ENCODE measurements at places on chromosomes 16 and 17.
A peak's percentile ranks its signal among the peaks of the same experiment; 100 is the strongest.

GRCh38 chr17:73437826-73438225 lies 126.0 kb upstream of the CDC42EP4 start:
- no peak for DNase-seq

- DNase-seq = no peak
Measured at GRCh38 chr16:17364319-17365210, 106.2 kb downstream of the XYLT1 start.

- DNase-seq = no peak
Measured at GRCh38 chr17:46894024-46894423, 28.9 kb upstream of the GOSR2 start.

- DNase-seq = peak; percentile 21
Measured at GRCh38 chr16:21590287-21590686, 9.1 kb upstream of the METTL9 start.

GRCh38 chr17:32519228-32520103 lies 32.7 kb downstream of the CDK5R1 start:
- no peak for DNase-seq

GRCh38 chr17:79678091-79678735 lies 52.5 kb upstream of the ENPP7 start:
- no peak for DNase-seq

DNA sequence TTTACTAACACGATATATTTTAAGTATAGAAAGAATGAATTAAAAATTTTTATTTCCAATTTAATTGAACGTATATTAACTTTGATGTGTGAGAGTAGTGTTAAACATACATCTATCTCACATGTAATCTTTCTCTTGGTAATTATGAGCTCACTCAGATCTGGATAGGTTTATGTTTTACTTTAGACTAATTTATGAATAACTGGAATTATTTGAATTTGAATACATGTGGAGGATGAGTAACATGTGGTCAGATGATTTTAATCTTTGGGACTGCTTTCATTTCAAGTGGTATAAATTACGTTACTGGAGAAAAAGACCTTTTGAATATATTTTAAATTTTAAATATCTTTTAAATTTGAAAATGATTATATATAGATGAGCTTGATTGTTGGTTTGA lies 49.9 kb upstream of the RHBDL3 start:
- DNase-seq = no peak

- DNase-seq = no peak
Measured at GRCh38 chr17:71202449-71202848, 918.4 kb upstream of the SOX9 start.

- DNase-seq = no peak
Measured at GRCh38 chr16:54546521-54546920, 259.9 kb upstream of the IRX3 start.

GRCh38 chr16:4414187-4414917 lies 2.0 kb downstream of the CORO7 start:
- DNase-seq = no peak

- DNase-seq = no peak
Measured at GRCh38 chr16:65196420-65197075, 74.7 kb upstream of the CDH11 start.

GRCh38 chr17:63714550-63715277 lies 14.8 kb upstream of the LIMD2 start:
- no peak for DNase-seq

GRCh38 chr17:64259426-64259825 lies 3.6 kb downstream of the TEX2 start:
- no peak for DNase-seq

GRCh38 chr16:6932871-6933385 lies 399.7 kb upstream of the RBFOX1 start:
- no peak for DNase-seq

- no peak for DNase-seq
Measured at GRCh38 chr17:7705269-7706255, 560 bp downstream of the EFNB3 start.

DNA sequence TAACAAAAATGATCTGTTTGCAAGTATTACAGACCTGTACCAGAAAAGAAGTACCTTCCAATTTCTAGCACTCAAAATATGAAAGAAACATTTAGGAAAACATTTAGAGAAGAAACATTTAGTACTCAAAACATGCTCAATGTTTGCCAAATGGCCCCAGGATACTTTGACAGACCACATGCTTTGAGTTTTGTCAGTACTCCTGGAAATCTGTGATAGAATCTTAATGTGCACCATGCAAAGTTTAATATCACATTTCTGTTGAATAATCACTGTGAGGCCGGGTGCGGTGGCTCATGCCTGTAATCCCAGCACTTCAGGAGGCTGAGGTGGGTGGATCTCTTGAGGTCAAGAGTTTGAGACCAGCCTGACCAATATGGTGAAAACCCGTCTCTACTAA lies 8.5 kb upstream of the ZC3H7A start:
- no peak for DNase-seq

GRCh38 chr17:57835333-57835900 lies 14.4 kb downstream of the MRPS23 start:
- DNase-seq = no peak

GRCh38 chr16:78209951-78210661 lies 110.7 kb downstream of the WWOX start:
- no peak for DNase-seq

DNA sequence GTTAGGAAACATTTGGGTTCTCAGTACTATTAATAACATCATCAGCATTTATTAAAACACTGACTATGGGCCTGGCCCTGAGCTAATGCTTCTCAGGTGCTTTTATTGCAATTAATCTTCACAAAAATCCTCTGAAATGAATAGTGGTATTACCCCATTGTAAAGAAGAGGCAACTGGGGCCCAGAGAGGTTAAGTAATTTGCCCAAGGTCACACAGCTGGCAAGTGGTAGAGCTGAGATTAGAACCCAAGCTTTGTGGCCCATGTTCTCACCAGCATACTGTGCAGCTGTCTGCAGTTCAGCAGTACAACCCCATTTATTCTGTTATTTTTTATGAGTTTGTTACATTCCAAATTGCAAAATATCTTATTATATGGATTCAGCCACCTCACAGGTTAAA lies 82.3 kb downstream of the TBC1D16 start:
- DNase-seq = no peak

DNA sequence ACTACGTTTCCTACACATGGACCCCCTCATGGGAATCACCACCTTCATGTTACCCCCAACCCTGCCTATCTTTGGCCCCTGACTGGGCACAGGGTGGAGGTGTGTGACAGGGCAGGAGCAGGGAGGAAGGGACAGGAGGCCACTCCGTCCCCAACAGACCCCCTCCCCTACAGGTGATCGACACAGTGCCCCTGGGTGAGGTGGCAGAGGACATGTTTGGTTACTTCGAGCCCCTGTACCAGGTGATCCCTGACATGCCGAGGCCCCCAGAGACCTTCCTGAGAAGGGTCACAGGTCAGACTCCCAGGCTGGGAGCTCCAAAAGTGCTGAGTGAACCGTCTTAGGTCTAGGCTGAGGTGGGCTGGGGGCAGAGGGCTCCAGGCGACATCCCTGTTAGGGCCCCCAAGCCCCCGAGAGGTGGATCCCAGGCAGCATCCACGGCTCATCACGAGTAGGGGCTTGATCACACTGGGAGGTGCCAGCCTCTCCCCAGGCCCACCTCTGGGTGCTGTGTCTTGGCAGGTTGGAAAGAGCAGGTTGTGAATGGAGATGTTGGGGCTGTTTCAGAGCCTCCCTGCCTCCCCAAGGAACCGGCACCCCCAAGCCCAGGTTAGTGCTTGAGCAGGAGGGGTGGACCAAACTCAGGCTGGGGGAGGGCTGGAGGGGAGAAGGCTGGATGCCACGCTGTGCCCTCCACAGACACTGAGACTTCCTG lies 1.5 kb downstream of the ACBD4 start:
- no peak for DNase-seq

- no peak for DNase-seq
Measured at GRCh38 chr17:15447928-15448579, 19.4 kb downstream of the CDRT4 start.

GRCh38 chr16:64543441-64543840 lies 578.4 kb downstream of the CDH11 start:
- DNase-seq = no peak

DNA sequence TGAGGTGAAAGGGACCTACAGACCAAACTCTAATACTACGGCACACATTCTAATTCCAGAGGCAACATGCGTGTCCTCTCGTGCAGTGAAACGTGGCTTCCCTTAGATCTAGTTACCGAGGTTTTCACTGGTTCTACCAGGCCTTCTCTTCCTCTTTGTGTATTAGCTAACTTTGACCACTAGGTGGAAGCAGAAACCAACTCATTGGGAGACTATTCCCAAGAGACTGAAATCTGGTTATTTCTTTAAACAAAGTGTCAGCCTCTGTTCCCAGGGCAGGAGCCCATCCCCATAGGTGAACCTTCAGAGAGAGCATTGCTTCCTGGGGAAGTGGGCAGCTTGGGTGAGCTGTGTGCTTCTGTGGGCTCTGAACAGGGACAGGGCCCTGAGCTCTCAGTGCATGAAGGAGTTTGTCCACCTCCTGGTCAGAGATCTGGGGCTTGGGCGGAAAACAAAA lies 19.7 kb upstream of the RCVRN start:
- peak; percentile 79 for DNase-seq

DNA sequence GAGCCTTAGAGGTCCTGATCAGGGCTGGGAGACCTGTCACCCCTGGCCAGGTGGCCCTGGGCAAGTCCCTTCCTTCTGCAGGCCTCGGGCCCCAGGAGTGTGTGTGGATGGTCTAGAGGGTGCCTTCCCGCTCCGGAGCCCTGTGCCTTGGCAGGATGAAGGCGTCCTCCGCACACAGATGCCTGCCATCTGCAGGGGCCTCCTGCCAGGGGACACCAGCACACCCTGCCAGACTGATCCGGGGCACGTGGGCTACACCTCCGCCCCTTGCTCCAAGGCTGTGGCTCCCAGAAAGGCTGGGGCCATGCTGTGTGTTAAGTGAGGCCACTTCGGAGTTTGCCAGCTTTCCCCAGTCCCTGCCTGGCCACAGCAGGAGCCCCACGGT lies 30.7 kb downstream of the NPTX1 start:
- no peak for DNase-seq

GRCh38 chr17:27296428-27296979 lies 2.6 kb downstream of the WSB1 start:
- DNase-seq = no peak

DNA sequence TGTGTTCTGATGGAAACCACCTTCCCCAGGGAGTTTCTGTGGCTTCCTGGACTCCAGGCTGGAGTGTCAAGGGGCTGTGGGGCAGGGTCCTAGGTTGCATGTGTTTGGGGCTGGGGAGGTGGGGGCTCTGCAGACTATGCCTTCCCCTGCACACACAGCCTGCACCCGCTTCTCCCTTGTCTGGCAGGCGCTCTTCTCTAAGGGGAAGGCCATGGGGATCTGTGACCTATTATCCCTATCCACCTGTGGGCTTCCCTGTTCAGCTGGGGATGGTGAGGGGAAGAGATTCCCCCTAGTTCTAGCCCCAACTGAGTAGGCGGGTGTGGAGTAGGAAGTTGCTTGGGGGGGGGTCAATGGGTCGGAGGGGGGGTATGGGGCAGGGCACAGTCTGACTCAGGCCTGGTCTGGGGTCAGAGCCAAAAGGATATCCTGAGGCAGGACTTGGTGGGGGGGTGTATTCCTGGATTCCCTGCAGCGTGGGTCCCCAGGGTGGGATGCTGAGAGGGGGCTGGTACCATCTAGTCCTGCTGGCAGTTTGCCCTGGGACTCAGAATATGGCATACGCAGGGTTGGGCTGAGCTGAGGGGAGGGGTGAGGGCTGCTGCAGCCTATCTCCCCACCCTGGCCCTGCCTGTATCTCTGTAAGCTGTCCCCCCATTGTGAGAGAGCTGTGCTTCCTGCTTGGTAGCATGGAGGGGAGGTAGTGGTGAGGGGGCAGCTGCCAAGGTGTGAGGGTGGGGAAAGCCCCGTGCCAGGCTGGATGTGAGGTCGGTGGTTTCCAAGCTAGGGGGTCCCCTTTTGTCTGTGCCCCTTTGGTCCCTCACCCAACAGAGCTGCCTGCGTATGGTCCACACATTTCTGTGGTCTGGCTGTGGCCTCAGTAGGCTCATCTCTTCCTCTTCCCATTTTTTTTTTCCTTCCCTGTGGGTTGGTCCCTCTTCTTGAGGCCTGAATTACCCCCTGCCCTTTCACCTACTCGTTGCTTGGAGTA lies 14.7 kb downstream of the RARA start:
- DNase-seq = peak; percentile 46

DNA sequence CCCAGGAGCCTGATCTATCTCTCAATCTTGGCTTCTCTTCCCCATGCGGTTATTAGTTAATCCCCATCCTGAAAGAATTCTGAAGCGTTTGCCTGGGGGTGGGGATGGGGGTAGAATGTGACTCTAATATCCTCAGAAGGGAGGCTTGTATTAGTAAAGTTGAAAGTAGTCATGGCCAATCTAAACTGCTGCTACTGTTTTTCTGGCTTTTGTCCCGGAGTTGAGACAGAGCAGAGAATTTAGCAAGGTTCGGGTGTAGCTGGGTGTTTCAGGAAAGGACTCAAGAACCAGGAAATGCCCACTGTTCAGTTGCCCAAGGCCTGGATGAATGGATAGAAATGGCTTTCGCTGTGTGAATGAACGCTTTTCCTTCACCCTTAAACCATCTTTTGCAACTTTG lies 17.6 kb upstream of the ITGAM start:
- DNase-seq = no peak

DNA sequence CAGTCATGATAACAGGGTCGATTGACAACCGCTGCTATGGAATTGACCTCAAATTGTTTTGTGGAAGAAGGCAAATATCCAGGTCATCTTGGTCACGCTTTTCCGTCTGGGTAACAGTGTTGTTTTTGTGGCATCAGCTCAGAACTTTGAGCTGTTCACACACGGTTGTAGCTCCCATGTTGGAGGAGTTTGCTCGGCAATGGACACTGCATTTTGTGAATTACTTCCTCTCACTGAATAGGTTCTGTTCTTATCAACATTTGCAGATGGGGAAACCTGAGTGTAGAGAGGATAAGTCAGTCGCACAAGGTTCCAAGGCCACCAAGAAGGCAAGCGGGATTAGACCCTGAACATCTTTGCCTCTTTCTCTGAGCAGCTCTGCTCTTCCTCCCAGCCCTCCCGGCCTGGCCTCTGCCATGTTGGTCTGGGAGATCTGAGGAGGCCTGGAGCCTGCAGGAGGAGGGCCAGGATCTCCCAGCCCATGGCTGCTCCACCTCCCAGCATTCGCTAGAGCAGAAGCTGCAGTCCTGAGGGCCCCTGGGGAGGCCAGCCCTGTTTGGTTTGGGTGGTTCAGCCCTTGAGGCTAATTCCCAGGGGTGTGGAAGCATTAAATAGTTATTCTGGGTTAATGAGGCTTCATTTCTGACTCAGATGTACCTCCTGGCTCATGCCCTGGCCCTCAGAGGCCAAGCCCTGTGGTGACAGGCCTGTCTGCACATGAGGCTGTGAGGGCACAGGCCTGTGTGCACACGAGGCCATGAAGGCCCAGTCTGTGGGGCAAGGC lies 154.1 kb upstream of the PLCG2 start:
- DNase-seq = no peak

GRCh38 chr17:50037321-50038107 lies 18.4 kb upstream of the ITGA3 start:
- no peak for DNase-seq
